ENCODE measurements at places on chromosomes 12 and 14. TPM values are rescaled to one million over a fixed set of nuclear protein-coding genes. Genes with fewer than 3 reads are reported as not detected.

DNA sequence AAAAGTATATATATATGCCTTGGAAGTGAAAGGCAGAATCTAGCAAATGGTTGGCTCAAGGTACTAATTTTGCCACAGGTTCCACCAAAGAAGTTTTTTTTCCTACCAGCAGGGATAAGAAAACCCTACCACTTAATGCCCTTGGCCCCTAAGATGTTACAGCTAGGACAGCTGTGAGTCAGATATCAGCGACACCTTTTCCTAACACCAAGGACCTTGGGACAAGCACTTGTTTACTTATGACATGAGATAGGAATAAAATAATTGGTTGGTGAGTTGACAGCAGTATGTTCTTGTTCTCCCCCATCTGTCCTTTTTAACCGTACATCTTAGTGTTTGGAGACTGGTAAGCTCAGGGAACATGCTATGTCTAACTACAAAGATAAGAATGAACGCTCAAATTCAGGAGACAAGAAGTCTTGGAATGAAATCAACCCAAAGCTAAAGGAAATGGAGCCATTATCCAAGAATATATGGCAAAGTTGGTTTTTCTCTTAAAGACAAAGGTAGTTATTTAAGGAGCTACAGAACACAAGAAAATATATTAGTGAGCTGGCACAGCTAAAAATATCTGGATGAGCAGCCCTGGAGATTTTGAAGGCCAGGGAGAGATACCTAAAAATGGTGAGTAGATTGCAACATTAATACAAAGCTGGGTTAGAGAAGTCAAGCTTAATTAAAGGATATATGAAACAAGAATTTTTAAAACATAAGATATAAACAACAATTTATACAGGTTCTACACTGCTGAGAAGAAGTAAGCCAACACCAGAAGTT, 126.8 kb downstream of the TMTC1 start:
- no peak for DNase-seq

MANSC1 gene
- 8.7 TPM for total RNA-seq

DNA sequence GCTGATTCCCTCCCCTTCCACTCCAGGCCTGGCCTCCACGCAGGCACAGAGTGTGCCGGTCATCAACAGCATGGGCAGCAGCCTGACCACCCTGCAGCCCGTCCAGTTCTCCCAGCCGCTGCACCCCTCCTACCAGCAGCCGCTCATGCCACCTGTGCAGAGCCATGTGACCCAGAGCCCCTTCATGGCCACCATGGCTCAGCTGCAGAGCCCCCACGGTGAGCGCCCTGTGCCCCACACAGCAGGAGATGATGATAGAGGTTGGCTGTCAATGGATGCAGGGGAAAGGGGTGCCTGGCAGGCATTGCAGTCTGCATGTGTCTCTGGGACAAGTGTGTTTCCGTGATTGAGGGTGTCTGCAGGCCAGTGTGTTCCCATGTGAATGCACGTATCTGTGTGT, 18.8 kb downstream of the C12orf43 start:
- no peak for DNase-seq

- no peak for DNase-seq
Measured at GRCh38 chr12:49527361-49528130, 11.3 kb upstream of the KCNH3 start.

TMTC1 gene
- total RNA-seq = 38.4 TPM

DNA sequence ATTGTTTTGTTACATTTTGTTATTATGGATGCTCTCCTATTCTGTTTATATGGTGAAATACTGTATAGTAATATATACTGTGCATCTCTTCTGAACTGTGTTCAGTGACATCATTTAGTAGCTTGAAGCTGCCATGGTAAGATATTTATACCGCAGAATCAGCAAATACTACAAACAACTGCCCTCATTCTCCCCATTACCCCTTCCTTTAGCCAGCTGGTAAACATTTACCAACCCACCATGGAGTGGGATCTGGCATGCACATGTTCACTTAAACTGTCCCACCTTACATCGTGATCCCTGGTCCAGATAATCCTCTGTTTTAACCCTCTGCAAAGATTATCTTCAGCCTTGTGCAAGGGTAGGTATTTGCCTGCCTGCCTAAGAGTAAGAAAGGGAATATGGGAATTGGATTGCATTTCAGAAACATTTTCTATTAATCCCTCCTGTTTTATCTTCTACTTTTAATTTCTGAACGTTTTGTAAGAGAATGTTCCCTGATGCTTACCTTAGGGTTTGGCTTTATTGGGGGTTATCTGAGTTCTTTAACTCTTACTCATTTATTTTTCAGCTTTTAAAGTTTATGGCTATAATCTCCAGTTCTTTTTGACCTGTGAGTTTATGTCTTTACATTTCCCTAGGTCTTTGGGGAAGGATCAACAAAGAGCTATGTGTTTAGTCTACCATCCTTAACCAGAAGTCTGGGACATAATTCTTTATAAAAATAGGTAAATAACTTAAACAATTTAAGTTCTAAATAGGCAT, 46.5 kb downstream of the FBXO34 start:
- no peak for DNase-seq
